Cortex of kidney (tissue), 1 donor: ENCODE measurements at places on chromosomes 13 and 19.

- no peak for DNase-seq
Measured at GRCh38 chr13:38680912-38681311, 6.0 kb upstream of the FREM2 start.

GRCh38 chr13:48879432-48879831 is 96.3 kb upstream of the FNDC3A start:
- DNase-seq = no peak

- no peak for DNase-seq
Measured at GRCh38 chr13:34967851-34968562, 25.9 kb downstream of the NBEA start.

DNA sequence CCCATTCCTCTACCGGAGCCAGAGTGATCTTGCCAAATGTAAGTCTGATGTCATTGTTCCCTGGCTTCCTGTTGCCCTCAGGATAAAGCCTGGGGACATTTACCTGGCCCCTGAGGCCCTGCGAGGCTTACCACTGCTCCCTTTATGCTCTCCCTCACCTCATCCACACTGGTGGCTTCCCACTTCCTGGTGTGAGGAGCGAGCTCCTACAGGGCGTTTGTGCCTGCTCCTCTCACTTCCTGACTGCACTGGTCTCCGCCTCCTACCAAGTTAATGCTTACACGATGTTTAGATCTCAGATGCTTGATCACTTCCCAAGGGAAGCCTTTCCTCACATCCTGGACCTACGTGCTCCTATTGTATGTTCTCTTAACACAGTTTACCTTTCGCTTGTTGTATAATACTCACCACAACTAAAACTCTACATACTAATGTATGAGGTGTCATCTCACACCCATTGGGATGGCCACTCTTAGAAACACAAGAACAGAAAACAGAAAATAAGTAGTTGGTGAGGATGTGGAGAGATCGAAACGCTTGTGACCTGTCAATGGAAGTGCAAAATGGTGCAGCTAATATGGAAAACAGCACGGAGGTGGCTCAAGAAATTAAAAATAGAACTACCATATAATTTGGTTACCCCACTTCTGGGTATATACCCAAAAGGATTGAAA is 177.6 kb downstream of the SHISA2 start:
- DNase-seq = no peak

DNA sequence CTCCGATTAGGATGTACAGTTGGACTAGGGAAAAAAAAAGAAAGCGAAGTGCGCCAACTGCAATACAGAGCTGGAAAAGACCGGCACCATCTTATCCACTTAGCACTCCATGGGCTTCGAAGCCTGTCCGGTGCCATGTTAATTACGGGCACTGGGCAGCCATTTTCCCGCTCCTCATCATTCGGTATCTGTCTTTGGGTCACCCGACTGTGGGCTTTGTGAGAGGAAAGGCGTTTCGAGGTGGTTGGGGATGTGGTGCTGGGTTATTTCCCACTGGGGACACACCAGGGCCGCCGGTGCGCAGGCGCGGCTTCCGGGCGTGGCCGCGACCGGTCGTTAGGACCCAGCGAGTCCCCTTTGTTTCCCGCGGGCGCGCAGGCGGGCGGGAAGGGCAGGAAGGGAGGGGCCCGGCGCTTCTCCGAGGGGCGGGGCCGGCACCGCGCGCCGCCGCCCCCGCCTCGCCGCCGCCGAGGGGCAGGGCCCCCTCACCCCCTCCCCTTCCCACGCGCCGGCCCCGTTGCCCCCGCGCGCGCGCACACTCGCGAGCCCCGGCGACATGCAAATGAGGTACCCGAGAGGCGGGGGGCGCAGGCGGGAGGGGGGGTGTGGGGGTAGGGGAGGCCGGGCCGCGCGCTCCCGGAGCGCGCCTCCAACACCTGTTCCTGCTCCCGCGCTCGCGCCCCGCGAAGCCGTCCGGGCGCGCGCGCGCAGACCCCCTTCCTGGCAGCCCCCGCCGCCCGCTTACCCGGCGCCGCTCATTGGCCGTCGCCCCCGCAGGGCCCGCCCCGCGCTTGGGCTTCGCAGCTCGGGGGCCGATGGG is at the start of gene ZNF524:
TSS of gene ZNF524 (plus strand) at position 447 of the 820 bp plus-strand sequence. CDS start 1,825 bp downstream, outside the sequence.
- no peak for DNase-seq

- no peak for DNase-seq
Measured at GRCh38 chr19:1140272-1141027, 33.6 kb downstream of the SBNO2 start.
